Epithelial cell of proximal tubule (primary cell): ENCODE measurements at places on chromosomes 3 and 15.

- no peak for DNase-seq
Measured at GRCh38 chr3:100891033-100891432, 102.2 kb downstream of the ABI3BP start.

DNA sequence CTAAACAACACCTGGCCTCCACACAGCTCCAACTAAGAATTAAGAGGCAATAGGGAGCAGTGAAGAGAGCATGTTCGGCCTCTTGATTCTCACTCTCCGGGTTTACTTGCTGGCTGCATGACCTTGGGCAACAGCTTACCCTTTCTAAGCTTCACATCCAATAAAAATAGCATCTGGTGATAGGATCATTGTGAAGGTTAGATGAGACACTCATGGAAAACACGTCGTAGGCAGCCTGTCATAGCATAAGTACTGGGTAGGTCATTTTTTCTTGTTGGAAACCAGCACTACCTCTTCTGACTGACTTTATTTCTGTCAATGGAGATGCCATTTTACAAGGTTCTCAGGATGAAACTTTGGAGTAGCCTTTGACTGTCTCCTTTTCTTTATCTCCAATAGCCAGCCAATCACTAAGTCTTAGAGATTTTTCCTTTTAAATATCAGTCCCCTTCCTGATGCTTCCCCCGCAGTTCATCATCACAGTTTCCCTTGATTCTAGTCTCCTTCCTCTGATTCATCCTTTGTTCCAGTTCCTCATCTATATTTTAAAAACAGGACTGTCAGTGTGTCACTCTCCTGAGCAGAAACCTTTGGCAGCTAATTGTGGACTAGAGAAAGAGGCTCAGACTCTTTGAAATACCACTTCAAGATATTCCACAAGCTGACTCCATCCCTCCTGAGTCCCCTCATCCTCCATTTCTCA is 271.5 kb downstream of the SLC9A9 start:
- no peak for DNase-seq

DNA sequence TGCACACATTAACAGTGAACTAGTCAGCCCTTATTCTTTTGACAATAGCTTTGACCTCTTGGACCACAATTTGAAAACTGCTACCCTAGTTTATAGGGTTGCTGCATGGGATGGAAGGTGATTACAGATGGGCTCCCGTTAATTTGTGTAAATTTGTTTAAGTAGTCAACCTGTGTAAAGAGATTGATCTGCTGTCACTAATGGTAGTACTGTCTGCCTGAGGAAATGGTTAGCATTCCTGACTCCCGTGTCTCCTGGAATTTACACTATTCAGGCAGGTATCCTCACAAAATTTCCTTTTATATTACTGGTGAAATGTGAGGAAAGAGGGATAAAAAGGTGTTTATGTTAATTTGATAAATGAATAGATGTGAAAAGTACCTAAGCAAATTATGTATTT is 15.3 kb upstream of the EBLN2 start:
- no peak for DNase-seq

- no peak for DNase-seq
Measured at GRCh38 chr3:172859041-172859440, 108.5 kb downstream of the ECT2 start.

DNA sequence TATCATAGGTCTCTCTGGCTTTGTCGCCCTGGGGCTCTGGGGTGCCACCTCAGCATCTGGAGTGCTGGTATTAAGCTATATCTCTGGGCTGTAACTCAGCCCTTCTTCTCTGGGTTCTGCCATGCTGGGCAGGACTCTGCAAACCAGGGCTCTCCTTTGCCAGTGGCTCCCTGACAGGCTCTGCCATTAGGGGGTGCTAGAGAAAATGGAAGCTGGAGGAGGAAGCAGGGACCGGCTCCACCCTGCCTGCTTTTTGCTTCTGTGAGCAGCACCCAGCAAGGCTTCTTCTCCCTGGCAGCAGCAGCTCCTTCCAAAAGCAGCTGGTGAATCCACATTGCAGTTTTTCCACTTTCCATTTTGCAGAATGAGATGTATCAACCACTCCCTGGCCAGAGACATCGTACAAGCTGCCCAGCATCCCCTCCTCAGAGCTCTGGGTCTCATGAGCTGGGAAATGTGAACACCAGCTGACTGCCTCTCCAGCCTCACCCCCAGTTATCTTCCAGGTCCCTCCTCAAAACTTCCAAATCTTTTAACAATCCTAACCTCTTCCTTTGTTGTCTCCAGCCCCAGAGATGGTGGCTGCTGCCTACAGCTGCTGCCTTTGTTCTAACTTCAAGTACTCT is 165.0 kb downstream of the ABHD5 start:
- no peak for DNase-seq

DNA sequence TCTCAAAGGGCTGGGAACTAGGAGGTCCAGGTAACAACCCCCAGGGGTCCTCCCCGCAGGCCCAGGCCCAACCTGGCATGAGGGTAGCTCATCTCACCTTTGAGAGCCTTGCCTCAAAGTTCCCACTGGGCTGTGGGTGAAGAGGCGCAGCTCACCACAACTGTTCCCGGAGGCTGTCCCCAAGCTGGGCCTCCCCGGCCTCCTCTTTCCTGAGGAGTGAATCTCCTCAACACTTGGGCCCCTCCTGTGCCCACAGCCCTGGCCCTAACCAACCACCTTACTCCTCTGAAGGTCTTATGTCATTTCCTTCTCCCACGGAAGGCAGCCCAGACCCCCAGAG is 27.5 kb upstream of the CORO2B start:
- no peak for DNase-seq

- no peak for DNase-seq
Measured at GRCh38 chr3:44920081-44920480, 45.7 kb downstream of the TGM4 start.

DNA sequence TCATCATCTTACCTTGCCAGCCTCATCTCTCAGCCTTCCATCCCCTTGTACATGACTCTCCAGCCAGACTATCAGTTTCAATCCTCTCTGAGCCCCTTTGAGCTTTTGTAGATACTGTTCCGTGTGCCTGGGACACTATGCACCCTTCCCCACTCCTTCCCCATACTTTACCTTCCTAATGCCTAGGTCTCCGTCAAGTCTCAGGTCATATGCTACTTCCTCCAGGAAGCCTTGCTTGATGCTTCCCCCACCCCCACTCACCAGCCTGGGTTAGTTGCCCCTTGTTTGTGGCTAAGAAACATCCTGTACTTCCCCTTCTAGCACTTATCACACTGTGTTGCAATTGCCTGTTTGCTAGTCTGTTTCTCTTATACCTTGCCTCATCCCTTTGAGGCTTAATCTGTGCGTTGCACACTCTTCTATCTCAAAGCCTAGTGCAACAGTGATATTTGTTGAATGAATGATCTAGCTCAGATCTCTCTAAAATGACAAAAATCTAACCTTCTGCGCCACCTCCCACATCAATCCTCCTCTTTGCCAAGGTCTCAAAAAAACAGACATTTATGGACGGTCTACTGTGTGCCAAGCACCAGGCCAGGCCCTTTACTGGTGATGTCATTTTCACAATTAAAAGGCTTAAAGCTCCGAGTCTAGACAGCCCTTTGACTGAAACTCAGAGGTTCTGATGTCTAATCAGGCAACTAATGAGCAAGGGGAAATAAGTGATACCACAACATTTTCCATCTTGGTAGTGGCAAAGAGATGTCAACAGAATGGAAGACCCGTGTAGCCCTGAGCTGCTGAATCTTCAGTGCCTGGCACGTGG is 6.5 kb upstream of the USP3 start:
- no peak for DNase-seq

GRCh38 chr15:79673416-79674123 is 223.2 kb downstream of the MTHFS start:
- no peak for DNase-seq

- DNase-seq: no peak
Measured at GRCh38 chr15:63067976-63068743, 25.6 kb downstream of the TPM1 start.

GRCh38 chr15:67253549-67254237 is 768 bp downstream of the AAGAB start:
- no peak for DNase-seq

DNA sequence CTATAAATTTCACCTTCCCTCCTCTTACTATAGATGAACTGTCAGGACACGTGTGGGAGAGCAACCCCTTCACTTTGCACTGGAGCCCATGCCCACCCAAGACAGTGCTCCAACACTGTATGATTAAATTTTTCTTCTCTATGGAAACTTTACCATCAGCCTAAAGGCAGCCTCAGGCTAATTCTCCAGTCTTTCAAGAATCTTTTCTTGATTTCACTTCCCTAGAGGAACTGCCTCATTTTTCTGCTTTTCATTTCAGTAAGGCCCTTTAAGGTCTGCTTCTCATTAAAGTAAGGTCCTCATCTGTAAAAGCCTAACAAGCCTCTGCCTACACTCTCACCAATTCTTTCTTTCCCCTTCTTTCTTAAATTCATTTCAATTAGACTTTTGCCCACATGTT is 137.3 kb downstream of the KCNMB2 start:
- no peak for DNase-seq

DNA sequence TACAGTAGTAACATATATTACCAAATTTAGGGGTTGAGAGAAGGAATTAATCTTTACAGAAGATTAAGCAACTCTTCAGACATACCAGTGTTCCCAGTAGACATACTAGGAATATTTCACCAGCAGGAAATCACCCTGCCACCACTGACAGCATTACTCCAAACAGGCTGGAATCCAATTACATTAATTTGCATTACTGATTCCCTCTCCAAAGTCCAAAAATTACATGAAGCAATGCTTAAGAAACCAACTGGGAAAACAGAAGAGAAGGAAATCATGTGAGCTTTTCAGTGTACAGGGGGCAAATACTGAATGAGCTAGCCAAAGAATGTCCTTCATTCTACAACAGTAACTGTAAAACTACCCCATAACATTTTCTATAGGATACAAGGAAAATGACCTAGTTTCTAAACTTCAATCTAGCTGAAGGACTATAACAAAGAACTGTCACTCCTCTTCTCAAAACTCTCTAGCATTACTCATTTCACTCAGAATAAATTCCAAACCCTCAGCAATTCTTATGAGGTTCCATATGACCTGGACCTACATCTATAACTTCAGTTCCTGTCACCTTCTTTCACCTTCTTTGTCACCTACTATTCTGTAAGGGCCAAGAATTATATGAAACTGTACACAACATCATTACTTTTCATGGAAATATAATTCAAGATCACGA is 72.7 kb downstream of the INO80 start:
- peak; percentile 52 for DNase-seq
